ENCODE measurements at places on chromosomes 1 and 21. TPM values are rescaled to one million over a fixed set of nuclear protein-coding genes. Genes with fewer than 3 reads are reported as not detected.

SLC35F3 gene
- 3.3 TPM for total RNA-seq

LRRN2 gene
- 1.5 TPM for total RNA-seq

GPR89B gene
- total RNA-seq: 10.3 TPM

SERPINC1 gene
- total RNA-seq: 1.2 TPM

INAVA gene
- 8.4 TPM for total RNA-seq

KCNE1 gene
- total RNA-seq: 0.20 TPM

DMRTA2 gene
- not detected for total RNA-seq

KIRREL1 gene
- 2.4 TPM for total RNA-seq

SAMSN1 gene
- total RNA-seq: 0.98 TPM

TMCC2 gene
- total RNA-seq: 1.3 TPM

TMEM51 gene
- 20.6 TPM for total RNA-seq

DISC1 gene
- total RNA-seq: 1.9 TPM

LRRC53 gene
- total RNA-seq: not detected

PTPRC gene
- 1.6 TPM for total RNA-seq

CDKN2C gene
- total RNA-seq: 11.5 TPM

LCE1A gene
- total RNA-seq: not detected

HHAT gene
- 4.1 TPM for total RNA-seq

CELA2A gene
- total RNA-seq: 360 TPM

LHX4 gene
- total RNA-seq: 0.03 TPM

LCE6A gene
- not detected for total RNA-seq

KCNJ9 gene
- total RNA-seq: not detected

MSH4 gene
- total RNA-seq: 0.19 TPM

LCE2B gene
- total RNA-seq: not detected

TRNAU1AP gene
- 10.5 TPM for total RNA-seq

CYB5RL gene
- total RNA-seq: 3.9 TPM

C1orf53 gene
- 0.60 TPM for total RNA-seq

FNDC10 gene
- 2.4 TPM for total RNA-seq

All from pancreas (tissue), 10 donors.